Myocyte (in vitro differentiated cells): ENCODE measurements at places on chromosomes 7 and 10. TPM values are rescaled to one million over a fixed set of nuclear protein-coding genes. Genes with fewer than 3 reads are reported as not detected.

Gene TMEM139
- total RNA-seq = 0.29 TPM in 1 of 2 replicates, not detected in the other

Gene NEBL
- total RNA-seq = 0.03 TPM in 1 of 2 replicates, not detected in the other

Gene CALY
- 0.16 TPM in 1 of 2 replicates, not detected in the other for total RNA-seq

Gene SPDYE2
- total RNA-seq = not detected in 2 replicates

Gene UBTD1
- total RNA-seq = 81.1 and 95.8 TPM in 2 replicates

Gene FEZF1
- not detected in 2 replicates for total RNA-seq

Gene RASSF4
- total RNA-seq = 608 and 1,159 TPM in 2 replicates

Gene ANXA8
- not detected in 2 replicates for total RNA-seq

Gene MLXIPL
- 10.6 and 18.6 TPM in 2 replicates for total RNA-seq

Gene MPLKIP
- total RNA-seq = 28.7 and 52.7 TPM in 2 replicates

GRCh38 chr7:28069807-28070206 is 110.8 kb downstream of the JAZF1 start:
- peak; percentile 69 for DNase-seq

- DNase-seq = no peak
These were observed 317.6 kb upstream of the PLXDC2 start for GRCh38 chr10:19498393-19499290.

- DNase-seq = peak; percentile 82
These were observed 297.3 kb upstream of the LYZL1 start for GRCh38 chr10:28991333-28992270.

DNA sequence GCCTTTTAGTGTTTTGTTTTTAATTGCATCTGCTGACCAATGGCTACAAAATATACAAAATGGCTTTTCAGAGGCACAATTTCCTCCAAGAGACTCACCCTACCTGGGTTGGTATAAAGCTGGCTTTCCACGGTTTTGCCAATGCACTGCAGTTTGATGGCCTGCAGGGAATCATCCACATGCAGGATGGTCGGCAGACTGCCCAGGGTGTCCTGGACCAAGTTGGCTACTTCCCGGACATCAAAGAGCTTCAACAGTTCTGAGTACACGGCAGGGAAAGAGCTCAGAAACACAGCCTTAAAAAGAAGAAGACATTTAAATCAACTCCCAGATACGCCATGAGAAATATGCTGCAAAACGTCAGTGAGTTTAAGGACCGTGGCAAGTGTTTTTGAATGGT is 301.0 kb upstream of the IMMP2L start:
- no peak for DNase-seq

- no peak for DNase-seq
These were observed 44.6 kb downstream of the RASGEF1A start for GRCh38 chr10:43222210-43222720.

DNA sequence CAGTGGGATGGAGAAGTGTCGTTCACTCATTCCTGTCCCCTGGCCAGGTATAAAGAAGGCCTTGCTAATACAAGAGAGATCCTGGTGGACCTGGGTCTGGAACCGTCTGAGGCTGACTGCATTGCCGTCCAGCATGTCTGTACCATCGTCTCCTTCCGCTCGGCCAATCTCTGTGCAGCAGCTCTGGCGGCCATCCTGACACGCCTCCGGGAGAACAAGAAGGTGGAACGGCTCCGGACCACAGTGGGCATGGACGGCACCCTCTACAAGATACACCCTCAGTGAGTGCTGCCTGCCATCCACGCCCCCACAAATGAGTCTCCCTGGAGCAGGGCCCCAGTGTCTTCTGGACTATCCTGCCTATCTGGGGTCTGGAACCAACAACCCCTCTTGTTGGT is 27.2 kb downstream of the HKDC1 start:
- no peak for DNase-seq

DNA sequence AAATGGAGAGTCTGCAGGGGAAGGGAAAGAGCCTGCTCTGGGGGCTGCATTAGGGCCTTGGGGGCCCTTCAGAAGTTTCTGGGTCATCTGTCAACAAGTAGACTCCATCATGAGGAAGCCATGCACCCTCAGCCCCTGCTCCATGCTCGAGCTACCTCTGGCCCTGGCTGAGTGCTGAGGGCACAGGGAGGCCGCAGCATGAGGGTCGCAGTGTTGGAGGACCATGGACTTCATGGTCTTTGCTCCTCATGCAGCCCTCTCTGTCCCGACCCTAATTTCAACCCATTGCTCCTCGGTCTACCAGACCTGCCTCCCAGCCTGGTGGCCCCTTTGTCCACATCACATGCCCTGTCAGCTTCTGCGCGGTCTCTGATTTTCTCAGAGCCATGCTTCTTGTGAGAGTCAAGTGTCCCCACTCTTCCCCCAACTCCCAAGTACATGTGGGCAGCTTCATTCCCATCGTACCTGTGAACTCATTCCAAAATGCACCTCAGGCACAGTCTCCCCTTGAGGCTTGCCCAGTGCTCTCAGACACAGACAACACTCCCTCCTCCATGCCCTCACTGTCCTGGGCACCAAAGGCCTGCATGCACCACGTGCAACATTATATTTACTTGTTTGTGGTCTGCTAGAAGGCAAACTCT is 14.7 kb downstream of the ZNF488 start:
- no peak for DNase-seq

DNA sequence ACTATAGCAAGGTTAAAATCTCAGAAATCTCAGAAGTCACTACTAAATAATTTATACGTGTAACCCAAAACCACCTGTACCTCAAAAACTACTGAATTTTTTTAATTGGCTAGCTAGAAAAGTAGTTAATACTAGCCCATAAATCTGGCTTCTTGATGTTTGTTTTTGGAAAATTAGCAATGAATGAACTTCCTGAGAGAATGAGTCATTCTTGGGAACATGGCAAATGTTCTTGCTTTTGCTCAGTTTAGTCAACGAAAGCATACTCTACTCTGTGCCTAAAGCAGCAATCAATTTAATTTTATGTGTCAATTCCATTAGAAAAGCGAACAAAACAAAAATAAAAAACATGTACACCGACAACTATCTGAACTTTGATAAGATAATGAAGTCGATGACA is 69.2 kb downstream of the SEMA3E start:
- DNase-seq = no peak

DNA sequence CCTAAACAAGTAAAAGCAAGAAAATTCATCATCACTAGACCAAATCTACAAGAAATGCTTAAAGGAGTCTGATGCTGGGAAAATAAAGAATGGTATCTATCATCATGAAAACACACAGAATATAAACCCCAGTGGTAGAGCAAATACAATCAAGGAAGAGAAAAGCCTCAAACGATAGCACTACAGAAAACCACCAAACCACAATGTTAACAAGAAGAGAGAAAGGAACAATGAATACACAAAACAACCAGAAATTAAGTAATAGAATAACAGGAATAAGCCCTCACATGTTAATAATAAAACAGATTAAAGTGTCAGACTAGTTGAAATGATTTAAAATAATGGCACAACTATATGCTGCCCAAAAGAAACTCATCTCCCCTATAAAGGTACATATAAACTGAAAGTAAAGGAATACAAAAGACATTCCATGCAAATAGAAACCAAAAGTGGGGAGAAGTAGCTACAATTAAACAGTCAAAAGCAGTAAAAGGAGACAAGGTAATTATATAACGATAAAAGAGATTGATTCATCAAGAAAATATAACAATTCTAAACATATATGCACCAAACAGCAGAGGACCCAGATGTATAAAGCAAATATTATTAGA is 77.3 kb downstream of the JMJD1C start:
- no peak for DNase-seq

DNA sequence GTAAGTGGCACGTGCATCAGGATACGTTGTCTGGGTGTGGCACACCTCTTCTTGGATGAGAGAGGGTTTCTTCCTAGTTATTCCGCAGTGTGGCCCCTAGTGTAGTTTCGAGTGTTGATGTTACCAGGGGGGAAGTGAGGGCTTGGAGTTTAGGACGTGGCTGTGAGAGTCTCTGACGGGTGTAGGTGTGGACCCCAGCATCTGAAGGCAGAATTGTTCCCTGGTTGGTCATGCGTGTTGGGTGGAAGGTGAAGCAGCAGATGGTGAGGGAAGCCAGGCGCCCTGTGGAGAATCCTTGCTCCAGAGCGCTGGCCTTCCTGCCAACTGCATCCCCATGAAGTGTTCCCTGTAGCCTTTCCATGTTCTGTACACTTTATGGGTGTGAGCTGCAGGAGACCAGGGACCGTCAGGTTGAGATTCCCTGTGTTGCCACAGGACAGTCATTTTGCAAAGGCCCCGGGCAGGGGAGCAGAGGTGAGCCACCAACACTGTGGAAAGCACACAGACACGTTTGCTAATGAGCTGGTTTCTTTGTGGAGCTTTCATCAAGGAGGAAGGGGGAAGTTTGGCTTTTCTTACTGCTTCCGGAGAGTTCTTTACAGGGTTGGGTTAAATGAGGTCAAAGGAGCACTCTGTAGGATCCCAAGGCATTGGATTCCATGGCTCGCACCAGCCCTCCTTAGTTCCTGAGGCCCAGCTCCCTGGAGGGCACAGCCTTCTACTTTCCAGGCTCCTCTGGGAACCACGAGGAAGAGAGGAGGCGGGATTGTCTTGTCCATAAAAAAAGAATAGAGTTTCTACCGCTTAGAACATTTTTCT is 32.0 kb downstream of the TSPAN14 start:
- DNase-seq = no peak

- DNase-seq = no peak
These were observed 101.7 kb upstream of the SFMBT2 start for GRCh38 chr10:7512487-7512886.

DNA sequence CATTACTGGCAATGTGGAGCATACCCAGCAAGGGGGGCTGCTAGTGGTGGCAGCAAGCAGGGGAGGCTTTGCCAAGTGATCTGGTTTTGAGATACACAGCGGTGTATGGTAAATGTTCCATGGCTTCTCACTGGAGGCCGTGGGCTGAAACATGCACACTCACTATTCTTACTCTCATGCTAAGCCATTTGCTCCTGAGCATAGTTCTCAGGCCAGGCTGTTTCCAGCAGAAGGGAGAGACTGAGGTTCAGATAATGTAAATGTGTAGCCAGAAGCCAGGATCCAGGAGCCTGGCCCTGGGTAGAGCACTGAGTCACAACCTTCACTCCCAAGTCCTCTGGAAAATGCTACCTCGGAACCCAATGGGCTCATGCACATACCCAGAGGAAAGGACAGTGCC is 757.9 kb downstream of the GRID1 start:
- DNase-seq = no peak

GRCh38 chr7:30752979-30753378 is 1.0 kb downstream of the INMT start:
- DNase-seq = peak; percentile 83

DNA sequence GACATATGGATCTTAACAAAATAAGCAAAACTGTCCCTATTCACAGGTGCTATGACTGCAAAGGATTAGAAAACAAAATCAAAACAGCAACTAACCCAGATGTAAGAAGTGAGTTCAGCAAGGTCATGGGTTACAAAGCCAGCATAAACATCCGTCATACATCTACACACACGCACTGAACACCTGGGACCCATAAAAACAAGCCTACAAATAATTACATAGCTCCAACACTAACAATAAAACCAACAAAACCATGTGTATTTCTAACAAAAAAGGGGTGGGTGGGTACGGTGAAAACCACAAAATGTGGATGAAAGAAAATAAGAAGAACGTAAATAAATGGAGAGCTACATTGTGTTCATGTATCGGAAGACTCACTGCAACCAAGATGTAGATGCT is 256.8 kb downstream of the ELFN1 start:
- DNase-seq = no peak

- DNase-seq = no peak
These were observed 19.4 kb upstream of the IL15RA start for GRCh38 chr10:5996696-5997095.

- DNase-seq = no peak
These were observed 49.1 kb downstream of the RAB11FIP2 start for GRCh38 chr10:117997673-117998072.

- no peak for DNase-seq
These were observed 242.6 kb upstream of the ANKRD30A start for GRCh38 chr10:36882781-36883180.

GRCh38 chr7:106332201-106332600 is 47.4 kb upstream of the NAMPT start:
- no peak for DNase-seq

DNA sequence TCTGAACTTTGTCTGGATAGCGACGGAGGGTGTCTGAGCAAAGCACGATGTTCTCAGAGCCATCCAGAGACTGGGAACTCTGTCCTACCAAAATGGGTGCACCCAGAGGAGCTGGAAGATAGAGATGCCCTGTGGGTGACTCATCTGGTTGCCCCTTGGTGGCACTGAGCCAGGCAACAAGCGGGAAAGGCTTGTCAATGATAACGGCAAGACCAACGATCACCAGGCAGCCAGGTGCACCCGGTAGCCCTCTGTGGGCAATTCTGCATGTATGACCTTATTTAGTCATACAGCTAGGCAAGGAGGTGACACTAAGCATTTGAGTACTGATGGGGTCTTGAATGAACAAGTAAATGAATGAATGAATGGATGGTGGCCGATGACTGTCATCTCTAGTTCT is 2.8 kb upstream of the ELN start:
- no peak for DNase-seq

DNA sequence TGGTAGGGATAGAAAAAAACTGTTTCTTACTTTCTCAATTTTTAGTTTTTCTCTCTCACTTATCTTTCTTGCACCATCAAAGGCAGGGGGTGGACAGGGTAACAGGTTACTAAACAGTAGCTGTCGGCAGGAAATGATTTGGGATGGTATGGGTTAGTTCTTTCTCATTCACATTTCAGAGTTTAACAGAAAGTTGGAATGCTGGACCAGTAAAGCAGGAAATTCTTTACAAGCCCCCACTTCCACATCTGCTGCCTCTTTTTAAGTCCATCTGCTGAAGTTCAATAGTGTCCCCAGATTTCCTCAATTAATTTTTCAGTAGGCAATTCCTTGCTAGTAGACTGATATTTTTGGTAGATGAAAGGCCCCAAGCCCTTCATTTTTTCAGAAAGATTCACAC is 23.3 kb downstream of the TWIST1 start:
- no peak for DNase-seq

GRCh38 chr7:143258831-143259230 is 4.4 kb upstream of the GSTK1 start:
- no peak for DNase-seq
